ENCODE measurements at places on chromosomes 16 and 17. TPM values are rescaled to one million over a fixed set of nuclear protein-coding genes. Genes with fewer than 3 reads are reported as not detected.
A peak's percentile ranks its signal among the peaks of the same experiment; 100 is the strongest.

The KRT39 gene
- total RNA-seq, result not detected

The NPIPA8 gene
- total RNA-seq, result 0.32 TPM

The SNX20 gene
- total RNA-seq, result not detected

GRCh38 chr17:35011671-35012216, 31.4 kb downstream of the LIG3 start:
- DNase-seq, result no peak

DNA sequence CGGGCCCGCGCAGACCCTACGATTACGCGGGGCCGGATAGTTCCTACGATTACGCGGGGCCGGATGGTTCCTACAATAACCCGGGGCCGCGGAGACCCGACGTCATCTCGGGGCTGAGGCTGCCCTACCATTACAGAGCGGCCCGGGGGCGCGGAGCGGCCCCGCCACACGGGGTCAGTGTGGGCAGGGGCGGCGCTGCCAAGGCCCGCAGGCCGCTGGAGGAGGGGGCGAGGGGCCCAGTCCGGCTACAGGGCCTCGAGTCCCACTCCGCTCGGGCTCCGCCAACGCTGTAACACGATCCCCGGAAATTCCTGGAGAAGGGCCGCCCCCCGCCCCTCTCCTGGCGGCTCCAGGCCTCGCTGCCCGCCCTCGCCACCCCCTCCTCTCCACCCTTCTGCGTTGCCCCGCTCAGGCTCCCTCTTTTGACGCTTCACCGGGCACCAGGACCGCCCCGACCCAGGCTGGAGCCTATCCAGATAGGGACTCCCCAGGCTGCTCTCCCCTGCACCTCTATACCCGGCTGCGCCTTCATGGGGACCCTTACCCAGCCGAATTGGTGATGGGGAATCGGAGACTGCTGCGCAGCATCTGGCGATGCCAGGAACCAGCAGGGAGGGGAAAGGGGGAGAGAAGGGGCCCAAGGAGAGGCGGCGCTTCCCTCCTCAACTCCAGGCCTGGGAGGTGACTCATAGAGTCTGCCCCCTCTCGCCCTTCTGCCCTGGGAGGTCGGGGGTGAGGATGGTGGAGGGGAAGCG, at the start of gene RAB34:
RAB34 (minus strand) TSS at position 291 of the 755 bp plus-strand sequence. CDS start 602 bp downstream, outside the sequence.
- peak; percentile 94 for DNase-seq

GRCh38 chr17:43898446-43898845, 8.9 kb downstream of the MPP2 start:
- DNase-seq, result no peak

GRCh38 chr16:79734721-79735120, 134.2 kb upstream of the MAF start:
- DNase-seq, result no peak

Data from fibroblast of villous mesenchyme (primary cell).